Esophagus (tissue), 2 donors: ENCODE measurements at places on chromosomes 5 and 9. TPM values are rescaled to one million over a fixed set of nuclear protein-coding genes. Genes with fewer than 3 reads are reported as not detected.

The MARVELD2 gene
- 5.0 TPM for polyA plus RNA-seq

The FAF2 gene
- polyA plus RNA-seq: 12.6 TPM

The SH2D3C gene
- polyA plus RNA-seq: 3.2 TPM

The OLFML2A gene
- polyA plus RNA-seq: 5.2 TPM

The NEK6 gene
- polyA plus RNA-seq: 2.3 TPM

The TMEM171 gene
- polyA plus RNA-seq: 5.6 TPM

The ITGA1 gene
- polyA plus RNA-seq: 7.7 TPM

The ANKRD55 gene
- polyA plus RNA-seq: 0.06 TPM

The FNIP1 gene
- polyA plus RNA-seq: 2.5 TPM

The GDF9 gene
- 0.55 TPM for polyA plus RNA-seq

The C9 gene
- not detected for polyA plus RNA-seq

The NR2F1 gene
- 2.2 TPM for polyA plus RNA-seq

The CTNNAL1 gene
- polyA plus RNA-seq: 15.0 TPM

The STKLD1 gene
- 0.49 TPM for polyA plus RNA-seq

The CCNI2 gene
- polyA plus RNA-seq: 0.04 TPM

The TMC1 gene
- 10.3 TPM for polyA plus RNA-seq

The PTGER4 gene
- 1.2 TPM for polyA plus RNA-seq

The SNCB gene
- not detected for polyA plus RNA-seq

The SLC34A3 gene
- 1.6 TPM for polyA plus RNA-seq

The TMEM252 gene
- polyA plus RNA-seq: 0.06 TPM

The C1QTNF3 gene
- 1.2 TPM for polyA plus RNA-seq

The CCL19 gene
- polyA plus RNA-seq: 10.5 TPM

The ZNF366 gene
- polyA plus RNA-seq: 0.21 TPM

The NIM1K gene
- 0.12 TPM for polyA plus RNA-seq

The PCDHA12 gene
- polyA plus RNA-seq: 0.04 TPM

The FST gene
- polyA plus RNA-seq: 3.0 TPM

The HAUS6 gene
- 2.7 TPM for polyA plus RNA-seq

The SLC36A2 gene
- polyA plus RNA-seq: not detected

The FCHO2 gene
- polyA plus RNA-seq: 33.7 TPM

The IRGM gene
- polyA plus RNA-seq: not detected

The CDO1 gene
- polyA plus RNA-seq: 0.41 TPM

The SLC2A6 gene
- 0.69 TPM for polyA plus RNA-seq

The CER1 gene
- not detected for polyA plus RNA-seq

The TTC23L gene
- polyA plus RNA-seq: not detected

The SLC46A2 gene
- 1.0 TPM for polyA plus RNA-seq

The PRDM9 gene
- not detected for polyA plus RNA-seq

The SLC34A1 gene
- 0.49 TPM for polyA plus RNA-seq

The LECT2 gene
- not detected for polyA plus RNA-seq

The EGFL7 gene
- polyA plus RNA-seq: 34.5 TPM

The SLC22A5 gene
- polyA plus RNA-seq: 3.0 TPM

The NR5A1 gene
- polyA plus RNA-seq: 0.02 TPM

The LHX6 gene
- 1.0 TPM for polyA plus RNA-seq

The CNTFR gene
- 0.22 TPM for polyA plus RNA-seq

The CYSTM1 gene
- polyA plus RNA-seq: 13.4 TPM

The ISL1 gene
- polyA plus RNA-seq: 0.14 TPM

The HTR1A gene
- not detected for polyA plus RNA-seq
